NCI-H345 (cell line): ENCODE measurements at places on chromosomes 5 and 9.

DNA sequence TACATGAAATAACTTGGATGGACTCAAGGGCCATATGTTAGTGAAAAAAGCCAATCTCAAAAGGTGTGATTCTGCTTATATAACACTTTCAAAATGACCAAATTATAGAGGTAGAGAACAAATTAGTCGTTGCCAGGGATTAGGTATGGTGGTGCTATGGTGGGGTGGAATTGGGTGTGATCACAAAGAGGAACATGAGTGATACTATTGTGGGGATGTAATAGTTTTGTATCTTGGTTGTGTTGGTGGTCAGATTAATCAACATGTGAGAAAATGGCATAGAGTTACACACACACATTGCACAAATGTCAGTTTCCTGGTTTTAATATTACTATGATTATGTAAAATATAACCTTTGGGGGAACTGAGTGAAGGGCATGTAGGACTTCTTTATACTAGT lies 31.9 kb downstream of the CAMK4 start:
- DNase-seq, result no peak

- no peak for DNase-seq
These were observed 60.1 kb upstream of the CLINT1 start for GRCh38 chr5:157918811-157919742.

GRCh38 chr5:96076451-96076850 lies 114.8 kb upstream of the ELL2 start:
- DNase-seq, result no peak

GRCh38 chr5:172284611-172284980 lies 1.0 kb upstream of the UBTD2 start:
- no peak for DNase-seq

DNA sequence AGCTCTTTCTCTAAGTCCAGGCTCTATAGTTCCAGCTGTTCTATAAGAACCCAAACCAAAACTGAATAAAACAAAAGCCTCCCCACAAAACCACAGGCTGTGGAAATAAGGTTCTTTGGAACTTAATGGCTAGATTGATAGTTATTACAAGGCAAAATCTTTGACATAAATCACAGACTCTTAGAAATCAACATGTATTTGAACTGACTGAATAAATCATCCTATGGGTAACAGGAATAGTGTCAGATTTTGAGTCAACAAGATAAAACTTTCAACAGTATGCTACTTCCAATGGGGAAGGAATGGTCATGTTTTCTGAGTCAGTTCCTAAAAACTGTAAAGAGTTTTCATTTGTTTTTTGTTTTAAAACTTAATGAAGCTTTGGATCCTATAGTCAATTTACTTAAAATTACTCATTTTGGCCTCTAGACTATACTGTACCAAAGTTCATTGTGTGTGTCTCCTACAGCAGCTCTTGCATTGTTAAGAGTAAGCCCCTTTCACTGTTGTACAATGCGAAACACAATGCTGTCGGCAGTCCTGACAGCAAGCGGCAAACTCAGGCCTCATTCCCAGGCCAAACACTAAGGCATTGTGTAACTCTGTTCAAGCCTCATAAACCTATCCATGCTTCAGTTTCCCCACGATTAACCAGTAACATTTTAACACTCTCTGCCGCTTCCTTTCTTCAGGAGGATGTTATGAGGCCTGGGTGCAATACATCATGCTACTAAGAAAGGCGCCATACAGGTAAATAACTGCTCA lies 134.1 kb downstream of the ARL15 start:
- no peak for DNase-seq

- no peak for DNase-seq
These were observed 461.3 kb downstream of the TMEM232 start for GRCh38 chr5:110265162-110265561.

DNA sequence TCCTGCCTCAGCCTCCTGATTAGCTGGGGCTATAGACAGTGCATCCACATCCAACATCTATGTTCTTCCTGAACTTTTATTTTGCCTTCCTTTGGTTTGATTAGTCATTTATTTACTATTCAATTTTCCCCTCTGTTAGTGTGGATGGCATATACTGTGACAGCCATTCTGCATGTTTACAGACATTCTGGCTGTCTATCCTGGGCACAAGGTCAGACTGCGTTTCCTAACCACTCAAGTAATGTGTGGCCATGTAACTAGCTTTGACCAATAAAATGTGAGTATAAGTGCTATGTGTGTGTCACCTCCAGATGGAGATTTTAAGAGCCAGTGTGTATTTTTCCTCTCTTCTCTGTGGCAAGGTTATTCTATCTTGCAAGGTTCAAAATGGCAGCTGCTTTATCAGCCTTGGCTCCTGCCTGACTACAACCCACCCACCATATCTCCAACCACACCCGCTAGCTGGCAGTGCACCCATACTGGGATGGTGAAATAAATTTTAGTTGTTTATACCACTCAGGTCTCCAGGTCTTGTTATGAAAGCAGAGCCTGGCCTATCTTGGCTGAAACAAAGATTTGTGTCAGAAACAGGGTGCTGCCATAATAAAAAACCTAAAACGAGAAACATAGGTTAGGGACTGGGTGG lies 32.2 kb downstream of the PDE6A start:
- DNase-seq, result no peak

- no peak for DNase-seq
These were observed 185.4 kb downstream of the CRB2 start for GRCh38 chr9:123541411-123541810.

DNA sequence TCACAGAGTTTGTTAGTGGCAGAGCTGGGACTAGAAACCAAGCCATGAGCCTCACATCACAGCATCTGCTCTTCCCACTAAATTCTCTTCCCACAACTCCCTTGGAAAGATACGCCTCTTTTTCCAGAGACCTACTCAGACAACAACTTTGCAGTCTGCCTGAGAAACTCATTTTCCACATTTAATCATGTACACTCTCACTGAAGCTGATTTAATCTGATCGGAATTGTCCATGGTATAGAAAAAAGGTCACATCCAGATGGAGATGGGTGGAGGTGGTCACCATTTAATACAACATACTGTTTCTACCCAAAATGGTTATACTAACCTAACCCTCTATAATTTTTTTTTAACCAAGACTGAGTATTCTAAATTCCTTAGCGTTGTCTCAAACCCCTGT lies 366.2 kb downstream of the ENC1 start:
- no peak for DNase-seq

DNA sequence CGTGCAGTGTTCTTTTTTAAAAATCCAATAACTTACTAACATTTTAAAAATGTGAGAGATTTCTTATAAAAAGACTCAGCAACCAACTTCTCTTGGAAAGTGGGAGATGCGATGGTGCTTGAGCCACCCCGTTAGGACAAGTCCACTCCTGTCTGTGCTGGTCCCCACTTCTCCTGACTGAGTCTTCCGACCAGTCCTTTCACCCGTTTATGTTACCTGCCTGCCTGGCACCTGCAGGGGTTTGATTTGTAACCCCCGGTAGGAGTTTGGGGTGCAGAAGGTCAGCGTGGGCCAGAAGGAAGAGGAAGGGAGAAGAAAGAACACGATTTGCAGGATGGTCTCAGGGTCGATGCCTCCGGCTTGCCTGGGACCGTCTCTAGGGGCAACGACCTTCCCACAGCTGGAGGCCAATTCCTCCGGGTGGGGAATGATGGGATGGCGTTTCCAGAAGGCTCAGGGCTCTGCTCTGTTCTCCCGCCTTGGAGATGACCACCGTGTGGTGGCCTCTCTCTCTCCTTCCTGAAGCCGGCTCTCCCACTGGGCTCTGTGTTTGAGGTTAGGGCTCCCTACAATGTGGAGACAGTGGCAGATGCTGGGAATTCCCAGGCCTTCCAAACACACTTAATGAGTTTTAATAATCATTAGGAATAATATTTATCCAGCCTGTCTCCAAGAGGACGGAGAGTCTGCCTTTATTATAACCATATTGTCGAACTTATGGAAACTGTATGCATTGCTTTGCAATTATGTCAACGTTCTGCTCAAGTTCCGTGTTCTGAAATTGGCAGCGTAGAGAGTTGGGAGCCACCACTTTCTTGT lies 14.8 kb downstream of the COL27A1 start:
- no peak for DNase-seq

DNA sequence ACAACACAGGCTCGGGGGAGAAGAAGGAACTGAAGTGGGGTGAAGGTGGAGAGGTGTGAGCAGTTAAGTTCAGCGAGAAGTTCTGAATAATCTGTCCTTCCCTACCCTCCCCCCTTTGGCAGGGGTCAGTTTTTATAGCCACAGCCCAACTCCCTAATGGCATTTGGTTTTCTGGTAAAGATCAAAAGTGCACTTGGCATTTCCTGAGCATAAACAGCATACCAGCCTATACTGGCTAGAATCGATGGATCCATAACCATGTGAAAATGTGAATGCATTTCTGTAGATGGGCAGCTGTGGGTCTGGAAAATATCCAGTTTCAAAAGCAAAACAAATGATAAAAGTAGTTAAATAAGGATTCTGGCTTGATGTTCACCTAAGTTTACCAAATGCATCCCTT lies 410.9 kb downstream of the PLK2 start:
- DNase-seq, result no peak

GRCh38 chr5:147467973-147468508 lies 41.8 kb downstream of the DPYSL3 start:
- no peak for DNase-seq

GRCh38 chr9:108684288-108685025 lies 171.3 kb downstream of the ACTL7B start:
- DNase-seq, result no peak

DNA sequence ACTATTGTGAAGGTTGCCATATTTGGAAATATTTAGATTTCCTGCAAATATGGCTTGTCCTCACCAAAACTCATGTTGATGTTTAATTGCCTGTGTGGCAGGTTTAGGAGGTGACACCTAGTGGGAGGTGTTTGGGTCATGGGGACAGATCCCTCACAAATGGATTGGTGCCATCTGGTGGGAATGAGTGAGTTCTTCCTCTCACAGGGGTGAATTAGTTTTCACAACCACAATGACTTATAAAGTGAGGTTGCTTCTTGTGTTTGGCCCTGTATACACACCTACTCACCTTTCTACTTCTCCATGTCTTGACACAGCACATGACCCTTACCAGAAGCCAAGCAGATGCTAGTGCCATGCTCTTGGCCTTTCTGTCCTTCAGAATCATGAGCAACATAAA lies 41.1 kb downstream of the ISOC1 start:
- DNase-seq, result no peak

DNA sequence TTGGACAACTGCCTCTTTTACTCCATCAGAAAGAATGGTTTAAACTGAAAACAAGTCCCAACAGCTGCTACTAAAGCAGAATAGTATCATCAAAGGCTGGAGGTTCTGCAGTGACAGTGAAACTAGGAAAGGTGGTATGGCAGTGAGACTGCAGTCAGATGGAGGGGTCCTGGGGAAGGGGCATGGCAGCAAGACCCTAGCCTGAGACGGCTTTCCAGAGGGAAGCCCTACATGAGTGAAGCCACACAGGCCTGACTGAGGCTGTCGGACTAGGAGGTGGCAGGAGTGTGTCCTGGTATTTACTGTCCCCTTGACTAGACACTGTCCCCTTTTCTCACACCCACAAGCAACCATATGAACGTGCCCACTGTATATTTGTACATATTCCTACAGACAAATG lies 40.4 kb upstream of the IPPK start:
- DNase-seq, result no peak

- peak; percentile 65 for DNase-seq
These were observed 23.9 kb upstream of the MAPK9 start for GRCh38 chr5:180315762-180316212.

- DNase-seq, result no peak
These were observed 43.5 kb upstream of the ANKDD1B start for GRCh38 chr5:75567710-75568109.

GRCh38 chr9:77521091-77521490 lies 127.0 kb downstream of the GNA14 start:
- no peak for DNase-seq

- DNase-seq, result no peak
These were observed 9.9 kb upstream of the OSMR start for GRCh38 chr5:38835887-38836286.

DNA sequence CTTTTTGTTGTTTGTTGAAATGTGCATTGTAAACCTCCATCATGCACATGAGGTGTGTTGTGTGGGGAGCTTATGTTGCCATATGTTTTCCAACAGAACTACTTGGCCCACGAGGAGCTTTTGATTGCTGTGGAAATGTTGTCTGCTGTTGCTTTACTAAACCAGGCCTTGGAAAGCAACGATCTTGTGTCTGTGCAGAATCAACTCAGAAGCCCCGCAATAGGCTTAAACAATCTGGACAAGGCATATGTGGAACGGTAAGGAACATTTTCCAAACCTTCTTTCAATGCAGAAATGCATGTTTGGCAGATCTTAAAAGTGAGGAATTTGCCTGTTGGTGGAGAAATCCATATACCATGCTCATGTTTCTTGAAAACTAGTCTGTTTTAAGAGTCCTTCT lies 22.5 kb downstream of the F2RL2 start:
- no peak for DNase-seq

DNA sequence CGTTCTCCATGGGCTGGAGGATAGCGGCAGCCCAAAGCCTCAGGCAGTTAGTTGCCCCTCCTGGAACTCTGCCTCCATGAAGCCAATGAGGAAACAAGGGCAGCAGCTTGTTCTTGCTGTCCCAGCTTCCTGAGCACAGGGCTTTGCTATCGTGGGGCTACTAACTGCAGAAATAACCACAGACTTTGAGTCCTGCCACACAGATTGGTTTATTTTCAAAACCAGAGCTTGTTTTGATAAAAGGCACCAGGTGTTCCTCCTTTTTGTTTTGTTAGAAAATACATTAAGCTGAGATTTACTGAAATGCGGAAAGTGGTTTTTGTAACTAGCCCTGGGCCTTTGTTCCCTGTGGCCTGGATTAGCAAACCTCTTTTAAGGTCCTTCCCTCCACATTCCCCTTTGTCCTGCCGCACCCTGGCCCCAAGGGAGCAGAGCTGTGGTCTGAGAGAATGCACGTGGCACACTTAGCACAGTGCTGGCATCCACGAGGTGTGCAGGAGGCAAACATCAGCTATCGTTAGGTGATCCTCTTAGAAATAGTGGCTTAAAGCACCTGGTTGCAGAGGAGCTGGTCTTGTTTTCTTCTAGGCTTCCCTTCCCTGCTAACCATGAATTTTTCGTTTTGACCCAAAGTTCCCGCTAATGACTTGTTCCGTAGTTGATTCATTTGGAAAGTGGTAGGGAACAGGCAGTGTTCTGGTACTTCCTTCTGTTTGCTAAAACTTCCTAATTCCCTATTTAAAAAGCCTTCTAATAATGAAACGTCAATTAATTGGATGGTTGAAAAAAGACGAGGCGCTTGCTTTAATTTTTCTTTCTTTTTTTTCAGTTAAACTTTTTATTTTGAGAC lies 21.5 kb downstream of the MVB12B start:
- DNase-seq, result peak; percentile 28

- DNase-seq, result no peak
These were observed 5.9 kb downstream of the ATPSCKMT start for GRCh38 chr5:10243660-10244240.
